ENCODE measurements at places on chromosomes 5 and 9.

DNA sequence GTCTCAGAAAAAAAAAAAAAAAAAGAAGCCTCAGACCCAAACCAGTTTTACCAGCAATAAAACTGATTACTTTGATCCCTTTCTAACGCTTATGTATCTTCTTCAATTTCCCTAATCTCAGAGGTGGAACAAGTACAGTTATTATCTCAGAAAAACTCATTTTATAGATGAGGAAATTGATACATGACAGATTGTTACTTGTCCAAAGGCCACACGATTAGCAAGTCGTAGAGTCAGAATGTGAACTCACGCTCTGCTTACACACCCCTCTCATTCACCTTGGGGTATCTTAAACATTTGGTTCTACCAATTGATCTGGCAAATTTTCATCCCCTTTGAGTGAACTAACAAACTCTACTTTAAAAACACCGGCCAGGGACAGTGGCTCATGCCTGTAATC, 110.2 kb downstream of the SUSD1 start:
- no peak for DNase-seq

GRCh38 chr9:90129446-90129845, 513.2 kb downstream of the DIRAS2 start:
- no peak for DNase-seq

DNA sequence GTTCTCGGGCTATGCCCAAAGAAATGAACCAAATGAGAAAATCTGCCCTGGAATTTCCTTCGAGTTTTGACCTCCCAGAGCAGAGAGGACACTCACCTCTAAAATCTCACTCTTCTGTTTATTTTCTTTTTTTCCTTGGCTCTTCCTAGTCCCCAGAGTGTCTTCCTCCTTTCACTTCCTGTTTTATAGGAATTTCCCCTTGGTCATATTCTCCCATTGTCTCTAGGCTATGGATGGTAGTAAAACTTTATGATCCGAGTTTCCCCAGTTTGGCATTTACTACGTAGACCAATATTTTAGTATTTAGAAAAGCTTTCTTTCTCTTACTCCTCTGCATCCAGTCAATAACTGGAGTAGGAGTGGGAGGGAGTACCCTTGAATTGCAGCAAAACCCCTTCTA, 354.5 kb upstream of the ZNF608 start:
- DNase-seq: no peak

- no peak for DNase-seq
Measured at GRCh38 chr9:94806307-94806893, 79.9 kb downstream of the AOPEP start.

- DNase-seq: no peak
Measured at GRCh38 chr9:341634-342421, 127.2 kb downstream of the DOCK8 start.

DNA sequence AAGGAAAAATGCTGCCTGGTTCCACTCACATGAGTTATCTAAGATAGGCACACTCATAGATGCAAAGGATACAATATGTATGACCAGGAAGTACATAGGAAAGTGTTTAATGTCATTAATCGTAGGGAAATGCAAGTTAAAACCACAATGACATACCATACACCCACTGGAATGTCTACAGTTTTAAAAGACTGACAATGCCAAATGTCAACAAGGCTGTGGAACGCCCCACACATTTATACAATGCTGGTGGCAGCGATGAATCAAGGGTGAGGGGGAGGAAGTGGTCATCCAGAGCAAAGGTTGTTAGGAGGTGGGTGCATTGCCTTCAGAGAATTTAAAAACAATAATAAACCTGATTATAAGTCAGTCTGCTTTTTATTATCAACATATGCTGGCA, 437.8 kb downstream of the ARHGEF28 start:
- peak; percentile 95 for DNase-seq

GRCh38 chr5:160660132-160660531, 191.9 kb downstream of the ATP10B start:
- no peak for DNase-seq

GRCh38 chr5:53037141-53037859, 48.1 kb downstream of the ITGA2 start:
- DNase-seq: peak; percentile 80

GRCh38 chr9:88773627-88774244, 217.5 kb upstream of the S1PR3 start:
- peak; percentile 39 for DNase-seq

DNA sequence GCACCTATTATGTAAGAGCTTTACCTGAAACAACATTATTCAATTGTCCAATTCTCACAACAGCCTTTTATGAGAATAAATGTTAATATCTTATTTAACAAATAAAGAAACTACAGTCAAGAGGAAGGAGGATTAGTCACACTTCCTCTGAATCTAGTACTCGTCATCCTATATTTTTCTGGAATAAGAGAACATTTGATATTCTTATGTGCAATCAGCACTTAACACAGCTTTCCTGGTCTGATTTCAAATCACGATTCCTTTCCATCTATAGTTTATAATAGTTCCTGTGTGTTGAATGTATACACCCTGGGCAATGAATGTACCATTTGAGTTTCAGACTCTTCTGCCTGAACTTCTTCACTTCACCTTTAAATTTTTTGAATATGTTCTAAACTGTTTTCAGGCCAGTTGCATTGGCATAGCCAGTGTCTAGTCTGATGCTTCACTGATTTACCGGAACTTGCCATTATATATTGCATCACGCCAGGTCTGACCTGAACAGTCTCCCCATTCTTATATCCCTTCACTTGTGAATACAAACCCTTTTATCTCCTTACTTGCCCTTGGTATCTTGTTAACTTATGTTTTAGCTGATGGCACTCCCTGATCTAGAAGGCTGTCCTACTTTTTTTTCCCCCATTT, 698.3 kb downstream of the MAT2B start:
- DNase-seq: peak; percentile 38

- DNase-seq: no peak
Measured at GRCh38 chr5:180197016-180197702, 11.9 kb downstream of the RASGEF1C start.

DNA sequence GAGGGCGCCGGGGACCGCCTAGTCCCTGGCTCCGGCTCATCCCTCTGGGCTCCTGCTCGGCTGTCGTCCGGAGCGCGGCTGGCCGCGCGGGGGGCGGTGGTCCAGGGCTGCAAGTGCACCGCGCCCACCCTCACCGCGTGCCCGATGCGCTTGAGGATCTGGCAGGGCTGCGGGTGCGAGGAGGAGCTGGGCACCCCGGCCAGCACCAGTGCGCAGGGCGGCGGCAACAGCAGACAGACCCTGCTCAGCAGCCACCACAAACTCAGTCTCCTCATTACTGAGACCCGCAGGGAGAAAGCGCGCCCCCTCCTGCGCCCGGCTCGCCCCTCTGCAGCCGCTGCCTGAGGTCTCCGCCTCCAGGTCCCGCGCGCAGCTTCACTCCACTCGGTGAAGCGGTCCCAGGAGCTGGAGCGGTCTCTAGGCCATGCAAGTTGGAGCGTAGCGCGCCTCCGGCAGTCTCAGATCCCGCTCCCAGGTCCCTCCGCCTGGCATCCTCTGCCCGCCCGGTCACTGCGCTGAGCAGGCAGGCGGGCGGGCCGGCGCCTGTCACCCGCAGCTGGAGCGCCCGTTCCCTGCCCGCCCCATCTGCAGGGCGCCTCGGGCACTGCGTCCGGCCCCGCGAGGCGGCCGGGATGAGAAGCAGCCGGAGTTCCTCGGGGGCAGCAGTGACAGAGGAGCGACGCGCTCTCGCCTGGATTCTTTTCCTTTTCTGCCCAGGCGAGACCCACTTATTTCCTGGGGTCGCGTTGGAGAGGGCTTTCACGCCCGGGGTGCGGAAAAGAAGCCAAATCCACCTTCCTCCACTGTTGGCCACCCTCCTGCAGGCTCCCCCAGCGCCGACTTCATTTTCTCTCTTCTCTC, 512 bp downstream of the GRIN3A start:
- no peak for DNase-seq

DNA sequence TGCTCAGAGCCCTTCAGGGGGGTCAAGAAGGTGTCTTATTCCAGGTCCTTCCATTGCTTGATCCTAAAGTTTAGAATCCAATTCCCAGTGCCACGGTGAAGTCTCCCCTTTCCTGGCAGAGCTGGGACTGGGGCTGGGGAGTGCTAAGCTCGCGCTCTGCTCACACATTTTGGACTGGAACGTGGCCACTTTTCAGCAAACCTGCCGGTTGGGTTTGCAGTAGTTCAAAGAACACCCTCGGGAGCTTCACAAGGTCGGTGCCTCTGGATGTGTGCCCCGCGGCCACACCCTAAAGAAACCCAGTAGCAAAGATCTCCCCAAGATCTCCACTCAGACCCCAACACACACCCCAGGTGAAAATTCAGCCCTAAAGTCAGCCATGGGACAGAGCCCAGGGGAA, at the start of gene C9orf152:
Gene C9orf152 (minus strand): TSS at position 129 of the 400 bp plus-strand sequence. CDS start 580 bp downstream, outside the sequence.
- no peak for DNase-seq

DNA sequence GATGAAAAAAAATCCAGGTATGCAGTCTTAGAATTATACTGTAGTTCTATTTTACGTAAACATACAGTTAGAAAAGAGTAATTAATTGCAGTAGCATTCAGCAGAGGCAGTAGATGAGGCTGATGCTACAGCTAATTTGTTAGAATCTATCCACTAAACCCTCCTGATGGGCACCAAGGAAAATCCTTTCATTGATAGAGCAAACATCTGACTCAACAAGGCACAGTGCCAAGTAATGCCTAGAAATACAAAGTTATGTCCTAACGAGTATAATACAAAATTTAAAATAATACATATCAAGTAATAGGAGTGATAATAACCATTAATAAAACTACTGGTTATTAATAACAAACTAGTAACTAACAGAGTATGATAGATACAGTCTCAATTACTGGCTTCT, 9.0 kb downstream of the MOCS2 start:
- DNase-seq: no peak

GRCh38 chr9:4799775-4800174, 7.0 kb downstream of the RCL1 start:
- no peak for DNase-seq

- no peak for DNase-seq
Measured at GRCh38 chr9:128337936-128338335, 2.4 kb upstream of the SLC27A4 start.

DNA sequence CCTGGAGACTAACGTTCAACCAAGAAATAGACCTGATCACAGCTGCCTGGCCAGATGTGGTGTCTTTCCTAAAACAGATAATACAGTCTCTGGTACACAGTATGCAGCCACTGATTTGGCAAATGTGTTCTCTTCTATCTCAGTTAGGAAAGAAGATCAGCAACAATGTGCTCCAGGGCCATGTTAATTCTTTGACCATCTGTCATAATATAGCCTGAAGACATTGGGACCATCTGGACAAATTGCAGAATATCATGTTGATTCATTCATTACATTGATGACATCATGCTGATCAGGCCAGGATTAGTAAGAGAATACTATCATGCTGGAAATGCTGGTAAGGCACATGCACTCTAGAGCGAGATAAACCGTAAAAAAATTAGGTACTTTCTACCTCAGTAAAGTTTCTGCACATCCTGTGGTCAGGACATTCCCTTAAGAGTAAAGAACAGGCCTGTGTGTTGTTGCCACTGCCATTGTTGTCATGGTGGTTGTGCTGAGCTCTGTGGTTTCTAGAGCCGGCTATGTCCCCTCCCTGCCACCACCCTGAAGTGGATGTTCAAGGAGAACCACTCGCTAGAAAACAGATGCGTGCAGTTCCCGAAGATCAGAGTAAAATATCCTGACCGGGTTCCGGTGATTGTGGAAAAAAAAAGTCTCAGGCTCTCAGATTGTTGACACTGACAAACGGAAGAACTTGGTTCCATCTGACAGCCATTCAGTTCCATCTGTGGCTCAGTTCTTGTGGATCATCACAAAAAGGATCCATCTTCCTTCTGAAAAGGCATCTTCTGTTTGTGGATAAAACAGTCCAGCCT, 6.4 kb upstream of the JMY start:
- peak; percentile 64 for DNase-seq

DNA sequence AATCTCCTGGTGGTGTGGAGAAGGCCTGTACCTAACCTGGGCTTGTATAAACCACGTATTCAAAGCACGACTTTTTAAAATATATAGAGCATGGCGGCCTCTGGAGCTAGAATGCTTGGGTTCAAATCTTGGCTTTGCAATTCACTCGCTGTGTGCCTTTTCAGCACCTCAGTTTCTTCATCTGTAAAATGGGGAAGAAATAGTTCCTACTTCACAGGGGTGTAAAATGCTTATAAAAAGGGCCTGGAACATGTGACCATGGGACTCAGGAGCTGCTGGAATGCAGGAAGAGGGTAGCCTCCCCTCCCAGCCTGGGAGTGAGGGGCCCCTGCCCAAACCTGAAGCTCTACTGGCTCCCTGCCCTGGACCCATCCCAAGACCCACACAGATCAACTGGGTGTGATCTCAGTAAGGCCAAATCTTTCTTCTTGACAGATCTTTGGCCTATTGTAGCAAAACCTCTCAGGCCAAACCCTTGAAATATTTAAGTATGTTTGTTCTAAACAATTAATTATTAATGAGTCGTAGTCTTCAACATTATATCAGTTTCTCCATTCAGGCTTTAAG, 269.0 kb downstream of the ZSWIM6 start:
- DNase-seq: peak; percentile 14

- no peak for DNase-seq
Measured at GRCh38 chr5:173493846-173494245, 122.6 kb downstream of the BOD1 start.

- no peak for DNase-seq
Measured at GRCh38 chr5:79546782-79547428, 33.0 kb upstream of the HOMER1 start.

DNA sequence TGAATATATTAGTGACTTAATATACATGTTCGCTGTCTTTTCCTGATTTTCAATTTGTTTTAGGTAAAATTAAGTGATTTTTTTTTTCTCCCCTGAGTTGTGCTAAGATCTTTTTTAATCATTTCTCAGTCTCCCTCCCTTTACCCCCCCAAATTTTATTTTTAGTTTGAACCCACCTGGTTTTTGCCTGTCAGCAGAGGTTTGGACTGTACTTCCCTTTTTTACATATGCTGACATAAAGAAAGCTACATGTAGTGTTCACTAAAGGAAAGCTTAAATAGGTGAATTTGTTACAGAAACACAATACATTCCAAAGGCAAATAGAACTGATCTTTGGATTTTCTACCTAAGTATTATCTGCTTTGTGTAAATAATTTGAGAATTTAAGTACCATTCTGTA, 82.2 kb downstream of the IPO11 start:
- DNase-seq: no peak

DNA sequence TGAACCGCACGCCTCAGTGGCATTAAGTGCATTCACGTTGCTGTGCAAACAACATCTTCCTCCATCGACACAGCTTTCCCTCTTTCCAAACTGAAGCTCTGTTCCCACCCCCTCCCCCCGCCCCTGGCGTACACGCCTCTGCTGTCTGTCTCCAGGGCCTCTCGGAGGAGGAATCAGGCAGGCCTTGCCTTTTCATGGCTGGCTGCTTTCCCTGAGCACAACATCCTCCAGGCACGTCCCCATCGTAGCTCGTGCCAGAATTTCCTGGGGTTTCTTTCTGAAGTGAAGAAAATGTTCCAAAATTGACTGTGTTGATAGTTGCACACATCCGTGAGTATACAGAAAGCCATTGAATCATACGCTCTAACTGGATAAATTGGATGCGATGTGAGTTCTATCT, 22.3 kb upstream of the TMEM250 start:
- peak; percentile 17 for DNase-seq

- DNase-seq: no peak
Measured at GRCh38 chr9:29435368-29435767, 1862.1 kb upstream of the C9orf72 start.

- no peak for DNase-seq
Measured at GRCh38 chr5:139971202-139971725, 71.8 kb downstream of the NRG2 start.

GRCh38 chr5:66967826-66968262, 228.8 kb downstream of the CD180 start:
- peak; percentile 63 for DNase-seq

Measured in fibroblast of skin of right biceps (primary cell).